ENCODE measurements at places on chromosomes 11 and 22. TPM values are rescaled to one million over a fixed set of nuclear protein-coding genes. Genes with fewer than 3 reads are reported as not detected.
A peak's percentile ranks its signal among the peaks of the same experiment; 100 is the strongest.

The SORL1 gene
- 6.5 TPM for polyA plus RNA-seq

The NFAM1 gene
- polyA plus RNA-seq, result 1.7 TPM

The JRKL gene
- 18.5 TPM for polyA plus RNA-seq

The CARD16 gene
- polyA plus RNA-seq, result 21.9 TPM

The CTSD gene
- polyA plus RNA-seq, result 563 TPM

DNA sequence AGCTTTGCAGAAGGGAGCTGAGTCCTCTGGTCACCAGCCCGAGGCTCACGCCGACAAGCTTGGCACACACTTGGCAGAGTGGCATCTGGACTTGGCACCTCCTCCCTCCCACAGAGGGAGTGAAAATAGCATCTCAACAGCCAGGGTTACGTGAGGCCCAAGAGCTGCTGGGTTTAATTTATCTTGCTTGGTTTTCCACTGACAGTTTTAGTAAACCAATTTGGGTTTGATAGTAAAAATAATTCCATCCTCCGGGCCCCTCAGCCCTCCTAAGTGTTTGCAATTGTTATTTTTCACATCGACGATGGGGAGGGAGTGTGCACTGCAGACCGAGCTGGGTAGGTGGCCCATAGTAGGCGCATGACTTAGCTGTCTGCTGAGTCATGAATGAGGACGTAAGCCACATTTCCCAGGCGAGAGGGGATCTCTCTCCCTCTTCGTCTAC is 107.6 kb upstream of the ASPHD2 start:
- no peak overlapping the region for H3K4me3 ChIP-seq
- no peaks in the 10 kb centered on the region for H3K4me1 ChIP-seq
- H3K36me3 ChIP-seq, result no peaks in the 10 kb centered on the region
- H3K27ac ChIP-seq, result no peak overlapping the region

DNA sequence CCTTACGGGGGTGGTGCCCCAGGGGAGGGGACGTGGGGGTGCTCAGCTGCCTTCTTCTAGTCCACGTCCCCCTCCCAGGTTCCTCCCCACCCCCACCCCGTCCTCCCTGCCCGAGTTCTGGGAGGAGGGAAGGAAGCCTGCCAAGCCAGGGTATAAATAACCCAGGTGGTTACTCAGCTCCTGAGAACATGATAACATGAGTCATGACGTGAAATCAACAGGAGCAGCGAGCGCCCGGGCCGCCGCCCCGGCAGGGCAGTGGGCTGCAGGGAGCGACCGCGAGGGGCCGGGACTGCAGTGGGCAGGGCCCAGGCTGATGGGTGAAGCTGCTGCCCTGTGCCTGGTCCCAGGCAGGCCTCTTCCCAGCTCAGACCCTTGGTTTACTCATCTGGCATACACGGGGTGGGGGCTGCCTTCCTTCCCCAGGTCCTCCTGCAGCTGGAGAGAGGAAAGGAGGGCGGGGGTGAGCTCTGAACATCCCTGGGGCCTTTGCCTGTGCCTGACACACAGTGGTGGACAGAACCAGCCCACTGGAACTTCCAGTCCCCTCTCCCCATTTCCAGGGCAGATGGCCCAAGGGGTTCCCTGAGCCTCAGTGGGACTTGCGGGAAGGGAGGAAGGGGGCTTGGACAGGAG is 8.8 kb upstream of the PDGFB start:
- H3K4me3 ChIP-seq, result no peak overlapping the region
- H3K27ac ChIP-seq, result no peak overlapping the region
- no peaks in the 10 kb centered on the region for H3K36me3 ChIP-seq
- H3K27me3 ChIP-seq, result peaks cover 3% of the 10 kb centered on the region

DNA sequence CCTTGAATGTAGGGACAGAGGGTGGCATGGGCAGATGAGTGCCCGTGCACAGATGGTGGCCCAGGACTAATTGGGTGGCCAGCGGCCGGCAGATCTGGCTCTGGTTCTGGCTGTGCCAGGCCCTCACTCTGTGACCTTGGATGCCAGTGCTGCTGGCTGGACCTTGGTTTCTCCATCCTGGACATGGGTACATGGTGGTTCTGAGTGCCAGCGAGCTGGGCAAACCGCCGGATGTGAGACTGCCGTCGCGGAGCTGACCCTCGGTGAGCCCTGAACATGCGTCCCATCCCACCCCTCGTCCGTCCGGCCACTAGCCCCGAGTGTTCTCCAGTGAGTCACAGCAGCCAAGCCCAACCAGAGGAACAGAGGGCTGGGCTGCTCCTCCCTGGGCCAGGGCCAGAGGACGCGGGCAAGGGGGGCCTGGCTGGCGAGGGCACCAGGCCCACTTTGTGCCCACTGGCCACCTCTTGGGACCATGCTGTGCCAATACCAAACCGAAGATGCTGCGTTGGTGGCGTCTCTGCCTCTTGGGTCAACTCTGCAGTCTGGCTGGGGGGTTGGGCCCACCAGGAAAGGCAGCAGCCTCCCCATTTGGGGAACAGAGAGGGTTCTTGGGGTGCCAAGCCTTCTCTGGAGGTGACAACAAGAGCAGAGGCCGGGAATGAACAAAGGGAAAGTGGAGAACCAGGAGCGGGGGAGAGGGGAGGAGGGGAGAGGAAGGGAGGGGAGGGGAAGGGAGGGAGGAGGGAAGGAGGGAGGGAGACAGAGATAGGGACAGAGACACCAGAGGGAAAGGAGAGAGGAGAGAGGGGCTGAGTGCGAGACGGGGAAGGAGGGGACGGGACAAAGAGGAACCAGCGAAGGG is 10.7 kb downstream of the LSP1 start:
- no peak overlapping the region for H3K4me3 ChIP-seq
- no peak for DNase-seq
- H3K27ac ChIP-seq, result no peak overlapping the region
- no peaks in the 10 kb centered on the region for H3K36me3 ChIP-seq
- peaks cover 4% of the 10 kb centered on the region for H3K4me1 ChIP-seq
- H3K27me3 ChIP-seq, result no peaks in the 10 kb centered on the region

- no peak for DNase-seq
- no peaks in the 10 kb centered on the region for H3K4me1 ChIP-seq
- no peaks in the 10 kb centered on the region for H3K27me3 ChIP-seq
- H3K4me3 ChIP-seq, result no peak overlapping the region
- no peaks in the 10 kb centered on the region for H3K36me3 ChIP-seq
Observed at GRCh38 chr11:33575311-33575710, 125.3 kb downstream of the C11orf91 start.

GRCh38 chr11:15038963-15039362 is 34.4 kb upstream of the CALCB start:
- H3K27ac ChIP-seq, result no peak overlapping the region
- no peak overlapping the region for H3K4me3 ChIP-seq
- DNase-seq, result peak; percentile 4
- no peaks in the 10 kb centered on the region for H3K4me1 ChIP-seq

GRCh38 chr11:95918056-95918455 is 5.9 kb downstream of the MTMR2 start:
- H3K4me1 ChIP-seq, result peaks cover 2% of the 10 kb centered on the region
- no peak for DNase-seq
- no peaks in the 10 kb centered on the region for H3K36me3 ChIP-seq
- no peaks in the 10 kb centered on the region for H3K27me3 ChIP-seq

DNA sequence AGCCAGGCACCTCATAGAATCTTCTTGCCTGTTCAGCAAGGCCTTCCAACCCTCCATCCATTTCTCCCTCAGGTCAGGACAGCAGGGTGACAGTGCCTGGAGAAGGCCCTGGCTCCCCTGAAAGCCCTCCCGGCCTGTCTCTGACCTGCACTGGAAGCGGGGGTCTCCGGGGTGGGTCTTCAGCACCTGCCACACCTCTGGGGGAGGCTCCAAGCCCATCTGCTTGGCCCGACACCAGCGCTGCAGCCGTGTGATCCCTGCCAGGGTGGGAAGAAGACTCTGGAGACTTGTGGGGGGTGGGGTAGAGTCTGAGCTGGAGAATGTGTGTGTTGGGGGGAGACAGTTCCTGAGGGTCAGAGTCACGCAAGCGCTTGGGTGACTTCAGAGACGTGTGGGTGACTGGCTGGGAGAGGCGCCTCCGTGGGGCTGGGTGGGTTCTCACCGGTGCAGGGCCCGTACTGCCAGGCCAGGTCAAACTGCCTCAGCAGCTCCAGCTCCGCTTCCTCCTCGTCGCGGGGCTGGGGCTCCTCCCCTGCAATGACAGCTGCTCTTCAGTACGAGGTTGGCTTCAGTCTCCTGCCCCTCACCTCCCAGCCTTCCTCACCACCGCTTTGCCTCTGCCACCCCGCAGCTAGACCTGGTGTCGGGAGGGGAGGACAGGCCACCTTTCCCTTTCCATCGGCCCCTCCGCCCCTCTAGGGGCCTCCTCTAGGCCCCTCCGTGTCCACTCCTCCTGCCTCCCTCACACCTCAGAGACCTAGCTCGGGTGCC is 615 bp downstream of the POLD4 start:
- DNase-seq, result no peak
- H3K4me3 ChIP-seq, result peak overlapping the region; percentile 62
- H3K27ac ChIP-seq, result peak overlapping the region; percentile 99
- peaks cover 69% of the 10 kb centered on the region for H3K4me1 ChIP-seq
- H3K27me3 ChIP-seq, result no peaks in the 10 kb centered on the region
- peaks cover 21% of the 10 kb centered on the region for H3K36me3 ChIP-seq

GRCh38 chr11:93936460-93936859 is 84.7 kb upstream of the HEPHL1 start:
- peaks cover 4% of the 10 kb centered on the region for H3K27me3 ChIP-seq
- no peak overlapping the region for H3K4me3 ChIP-seq
- H3K27ac ChIP-seq, result no peak overlapping the region
- no peak for DNase-seq

- DNase-seq, result no peak
- no peak overlapping the region for H3K4me3 ChIP-seq
- H3K27ac ChIP-seq, result no peak overlapping the region
Observed at GRCh38 chr11:44944181-44944852, 6.4 kb downstream of the TP53I11 start.

DNA sequence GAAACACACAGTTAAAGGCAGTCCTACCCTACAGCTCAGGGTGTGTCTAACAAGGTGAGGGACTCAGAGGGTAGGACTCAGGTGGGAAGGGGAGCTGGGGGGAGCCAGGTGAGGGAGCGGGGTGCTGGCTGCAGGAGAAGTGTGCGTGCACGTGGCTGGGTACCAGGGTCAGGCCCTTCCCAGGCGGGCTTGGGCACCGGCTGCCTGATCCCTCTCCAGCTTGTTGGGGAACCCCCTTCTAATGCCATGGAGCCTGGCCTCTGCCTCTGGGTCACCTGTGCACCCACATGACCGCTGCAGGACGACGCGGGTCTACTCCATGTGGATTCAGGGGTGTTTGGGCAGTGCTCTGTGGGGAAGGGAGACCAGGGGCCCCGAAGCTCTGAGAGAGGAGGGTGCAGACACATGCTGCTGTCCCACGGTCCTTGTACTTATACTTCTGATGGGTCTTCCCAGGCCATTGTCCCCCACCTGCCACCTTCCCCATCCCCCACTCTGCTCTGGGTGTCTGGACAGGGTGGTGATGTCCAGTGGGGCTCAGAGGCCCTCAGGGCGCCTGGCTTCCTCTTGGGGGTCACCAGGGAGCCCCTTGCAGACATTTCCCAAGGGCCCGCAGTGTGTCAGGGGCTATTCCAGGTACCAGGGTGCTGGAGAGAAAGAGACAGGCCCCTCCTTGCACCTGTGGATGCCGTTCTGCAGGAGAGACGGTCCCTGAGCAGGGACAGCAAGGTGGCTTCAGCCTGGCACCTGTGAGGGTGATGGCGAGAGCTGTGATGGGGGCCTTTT is 10.4 kb upstream of the MRGPRD start:
- no peak overlapping the region for H3K27ac ChIP-seq
- H3K4me3 ChIP-seq, result no peak overlapping the region
- no peaks in the 10 kb centered on the region for H3K36me3 ChIP-seq

DNA sequence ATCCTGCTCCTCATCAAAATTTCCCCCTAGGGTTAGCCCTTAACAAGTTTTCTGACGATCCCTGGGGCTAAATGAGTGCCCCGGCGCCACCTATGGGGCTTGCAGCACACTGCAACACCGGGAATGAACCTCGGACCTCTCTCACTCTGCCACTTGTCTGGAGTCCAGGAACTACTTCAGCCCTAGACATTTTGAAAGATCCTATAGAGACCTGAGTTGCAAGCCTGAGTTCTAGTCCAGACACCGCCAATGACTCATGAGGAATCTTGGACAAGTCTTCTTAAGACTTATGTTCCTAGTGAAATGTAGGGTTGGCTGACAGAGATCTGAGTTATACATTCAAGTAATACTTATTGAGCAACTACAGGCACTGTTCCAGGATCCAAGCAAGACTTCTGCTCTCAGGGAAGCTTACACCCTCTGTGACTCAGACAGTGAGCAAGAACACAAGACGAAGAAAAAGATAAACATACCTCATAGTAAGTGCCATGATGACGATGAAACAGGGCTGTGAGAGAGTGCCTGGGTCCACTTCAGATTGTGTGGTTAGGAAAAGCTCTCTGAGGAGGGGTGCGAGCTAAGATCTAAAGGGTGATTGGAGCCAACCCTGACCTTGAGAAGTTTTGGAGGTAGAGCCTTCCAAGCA is 10.2 kb upstream of the STK33 start:
- H3K4me1 ChIP-seq, result no peaks in the 10 kb centered on the region
- peak; percentile 79 for DNase-seq
- no peak overlapping the region for H3K4me3 ChIP-seq
- no peaks in the 10 kb centered on the region for H3K27me3 ChIP-seq

- H3K36me3 ChIP-seq, result no peaks in the 10 kb centered on the region
- no peaks in the 10 kb centered on the region for H3K4me1 ChIP-seq
- DNase-seq, result no peak
- no peak overlapping the region for H3K4me3 ChIP-seq
- no peaks in the 10 kb centered on the region for H3K27me3 ChIP-seq
- H3K27ac ChIP-seq, result no peak overlapping the region
Observed at GRCh38 chr11:88590361-88590760, 252.8 kb upstream of the CTSC start.

- H3K27ac ChIP-seq, result no peak overlapping the region
- no peaks in the 10 kb centered on the region for H3K27me3 ChIP-seq
- H3K4me1 ChIP-seq, result no peaks in the 10 kb centered on the region
- no peaks in the 10 kb centered on the region for H3K36me3 ChIP-seq
- no peak overlapping the region for H3K4me3 ChIP-seq
Observed at GRCh38 chr22:35437049-35437448, 37.1 kb downstream of the MCM5 start.

Measured in small intestine (tissue), 16 donors.